ENCODE measurements at places on chromosomes 5 and 9. TPM values are rescaled to one million over a fixed set of nuclear protein-coding genes. Genes with fewer than 3 reads are reported as not detected.

The DND1 gene
- 1.4 TPM for total RNA-seq

GRCh38 chr9:95264954-95265615, 52.4 kb downstream of the FANCC start:
- no peak for DNase-seq

- DNase-seq, result no peak
Measured at GRCh38 chr5:112918136-112918535, 3.9 kb downstream of the REEP5 start.

- no peak for DNase-seq
Measured at GRCh38 chr9:2281031-2281802, 266.1 kb downstream of the SMARCA2 start.

DNA sequence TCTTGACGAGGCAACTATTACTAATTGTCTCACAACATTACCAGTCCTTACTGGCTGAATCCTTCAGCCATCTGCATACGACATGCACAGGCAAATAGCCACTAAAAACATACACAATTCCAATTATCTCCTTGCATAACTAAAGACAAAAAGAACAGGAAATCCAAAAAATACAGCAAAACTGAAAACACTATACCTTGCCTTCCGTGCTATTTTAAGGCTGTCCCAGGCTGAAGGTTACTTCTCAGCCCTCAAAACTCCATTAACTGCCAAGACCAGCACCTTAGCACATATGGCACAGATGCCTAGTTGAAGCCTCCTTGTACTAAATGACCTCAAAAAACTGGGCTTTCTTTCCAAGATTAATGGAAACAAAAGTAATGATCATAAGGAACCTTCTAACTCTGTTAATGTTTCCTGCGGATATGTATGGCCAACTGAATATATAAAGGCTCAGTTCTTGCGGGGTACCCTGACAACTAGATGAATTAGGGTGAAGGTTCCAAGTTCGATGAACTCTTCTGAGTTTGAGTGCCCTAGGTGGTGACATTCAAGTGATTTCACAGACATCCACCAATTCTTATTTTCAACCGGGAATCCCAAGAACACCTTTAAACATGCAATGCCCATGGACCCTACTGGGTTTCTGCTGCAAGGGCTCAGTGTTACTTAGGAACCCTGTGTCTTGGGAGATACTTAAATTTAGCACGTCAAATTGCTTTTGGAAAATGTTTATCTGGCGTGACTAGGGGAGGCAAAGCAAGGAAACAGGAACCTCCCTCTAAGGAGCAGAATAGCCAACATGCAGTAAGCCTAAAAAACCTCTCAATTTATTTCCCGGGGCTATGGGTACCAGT, 455.3 kb downstream of the RAB3C start:
- DNase-seq, result no peak

- DNase-seq, result no peak
Measured at GRCh38 chr9:28951945-28952344, 1378.7 kb upstream of the C9orf72 start.

- DNase-seq, result no peak
Measured at GRCh38 chr9:87959916-87960581, 14.3 kb downstream of the CDK20 start.

GRCh38 chr5:87311405-87312279, 44.0 kb downstream of the RASA1 start:
- DNase-seq, result peak; percentile 31

GRCh38 chr5:137815202-137815990, 52.3 kb upstream of the MYOT start:
- DNase-seq, result peak; percentile 43

DNA sequence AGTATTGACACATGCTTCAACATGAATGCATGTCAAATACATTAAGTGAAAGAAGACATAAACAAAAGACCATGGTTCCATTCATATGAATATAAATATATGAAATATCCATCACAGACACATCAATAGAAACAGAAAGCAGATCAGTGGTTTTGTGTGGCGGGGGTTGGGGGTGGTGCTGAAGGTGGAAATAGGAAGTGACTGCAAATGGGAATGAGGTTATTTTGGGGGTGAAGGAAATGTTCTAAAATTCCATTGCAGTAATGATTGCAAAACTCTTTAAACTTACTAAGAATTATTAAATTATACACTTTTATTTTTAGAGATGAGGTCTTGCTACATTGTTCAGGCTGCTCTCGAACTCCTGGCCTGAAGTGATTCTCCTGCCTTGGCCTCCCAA, 28.7 kb downstream of the TAF1L start:
- no peak for DNase-seq

DNA sequence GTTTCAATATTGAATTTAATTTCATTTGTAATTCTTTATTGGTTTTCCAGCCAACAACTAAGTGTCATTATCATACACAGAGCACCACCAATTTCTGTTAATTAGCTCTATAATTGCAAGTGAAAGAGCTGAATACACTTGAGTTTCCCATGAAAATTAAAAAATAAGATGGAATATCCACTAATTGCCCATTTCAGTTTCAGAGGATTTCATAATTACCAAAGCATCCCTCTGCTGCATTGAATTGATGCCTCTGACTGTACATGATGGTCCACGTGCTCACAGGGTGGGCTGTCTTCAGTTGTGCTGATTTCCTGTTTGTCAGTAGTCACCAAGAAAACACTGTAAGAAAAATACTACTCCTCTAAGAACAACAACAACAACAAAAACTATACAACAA, 163.8 kb downstream of the CHSY3 start:
- no peak for DNase-seq

DNA sequence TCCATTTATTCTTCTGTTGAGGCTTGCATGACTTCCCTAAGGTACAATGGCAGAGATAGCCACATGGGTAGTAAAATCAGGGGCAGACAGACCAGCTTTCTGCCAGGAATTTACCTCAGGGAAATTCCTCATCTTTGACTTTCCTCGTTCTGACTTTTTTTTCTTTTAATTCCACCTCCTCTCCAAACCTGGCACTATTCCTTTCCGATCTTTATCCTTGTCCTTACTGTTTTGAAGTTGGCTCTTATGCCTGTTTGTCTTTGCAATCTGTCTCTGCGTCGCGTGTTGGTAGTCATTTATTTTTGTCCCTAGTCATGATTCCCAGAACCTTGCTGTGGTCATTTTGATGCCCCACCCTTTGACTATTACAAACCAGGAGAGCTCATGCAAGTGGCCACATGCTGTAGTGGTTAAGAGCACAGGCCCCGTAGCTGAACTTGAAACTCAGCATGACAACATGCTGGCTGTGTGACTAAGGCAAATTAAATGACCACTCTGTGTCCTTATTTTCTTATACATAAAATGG, 19.0 kb downstream of the TMC1 start:
- no peak for DNase-seq

DNA sequence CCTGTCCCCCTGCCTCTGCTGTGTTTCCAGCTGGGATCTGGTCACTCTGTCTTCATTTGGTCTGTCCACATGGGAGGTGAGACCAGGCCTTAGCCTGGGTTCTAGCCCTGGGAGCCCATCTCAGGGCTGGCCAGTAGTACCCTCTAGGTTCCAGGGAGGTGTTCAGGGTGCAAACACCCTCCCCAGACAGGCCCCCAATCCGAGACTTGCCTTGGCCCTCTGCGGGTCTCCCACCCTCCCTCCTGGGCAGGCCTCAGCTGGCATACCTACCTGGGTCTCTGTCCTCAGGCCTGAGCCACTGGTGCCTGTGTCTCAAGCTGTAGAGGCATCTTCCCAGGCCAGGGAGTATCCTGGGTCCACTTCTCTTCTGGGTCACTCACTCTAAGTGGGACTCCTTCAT, 925 bp upstream of the SAPCD2 start:
- no peak for DNase-seq

GRCh38 chr9:7979611-7980010, 180.0 kb upstream of the DMAC1 start:
- no peak for DNase-seq

DNA sequence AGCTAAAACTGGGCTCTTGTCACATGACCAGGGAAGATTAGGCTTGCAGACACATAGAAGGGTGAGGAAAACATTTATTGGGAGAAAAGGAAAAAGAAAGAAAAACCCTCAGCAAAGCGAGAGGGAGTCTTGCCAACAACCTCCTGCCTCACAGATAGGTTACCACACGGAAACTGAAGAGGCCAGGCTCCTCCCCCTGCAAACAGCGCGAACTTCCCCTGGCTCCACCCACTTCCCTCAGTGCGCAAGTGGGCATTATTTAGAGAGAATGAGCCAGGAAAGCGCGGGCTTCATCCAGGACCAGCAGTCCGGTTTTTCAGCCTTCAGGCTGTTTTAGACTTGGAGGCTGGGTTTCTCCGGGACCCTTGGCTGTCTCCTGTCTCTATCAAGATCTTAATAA, 70.3 kb downstream of the STK32A start:
- DNase-seq, result no peak

Data from stomach (tissue), 19 donors.